ENCODE measurements at places on chromosomes 12 and 14.

GRCh38 chr12:118979763-118980406 lies 1.5 kb upstream of the SRRM4 start:
- peak; percentile 47 for DNase-seq

- DNase-seq = no peak
Measured at GRCh38 chr12:26736563-26737486, 96.2 kb downstream of the ITPR2 start.

GRCh38 chr12:19744705-19745218 lies 305.5 kb downstream of the AEBP2 start:
- no peak for DNase-seq

- no peak for DNase-seq
Measured at GRCh38 chr12:53014709-53015108, 8.5 kb downstream of the EIF4B start.

DNA sequence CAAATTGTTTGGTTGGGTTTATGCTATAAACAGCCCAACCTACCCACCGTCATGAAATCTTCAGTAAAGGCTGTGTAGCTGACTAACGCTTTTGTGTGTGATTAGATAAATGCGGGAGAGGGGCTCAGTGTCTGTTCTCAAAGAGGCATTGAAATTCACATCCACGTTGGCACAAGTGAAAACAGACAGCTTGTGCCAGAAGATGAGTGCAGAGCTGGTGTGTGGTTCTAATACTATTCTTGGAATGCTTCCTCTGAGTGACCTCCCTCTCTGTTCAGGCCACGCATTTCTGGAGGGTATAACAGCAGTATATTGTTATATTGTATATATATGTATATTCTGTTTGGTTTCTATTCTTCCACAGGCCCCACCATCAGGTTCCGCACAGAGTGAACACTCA lies 263.8 kb downstream of the APAF1 start:
- DNase-seq = no peak

DNA sequence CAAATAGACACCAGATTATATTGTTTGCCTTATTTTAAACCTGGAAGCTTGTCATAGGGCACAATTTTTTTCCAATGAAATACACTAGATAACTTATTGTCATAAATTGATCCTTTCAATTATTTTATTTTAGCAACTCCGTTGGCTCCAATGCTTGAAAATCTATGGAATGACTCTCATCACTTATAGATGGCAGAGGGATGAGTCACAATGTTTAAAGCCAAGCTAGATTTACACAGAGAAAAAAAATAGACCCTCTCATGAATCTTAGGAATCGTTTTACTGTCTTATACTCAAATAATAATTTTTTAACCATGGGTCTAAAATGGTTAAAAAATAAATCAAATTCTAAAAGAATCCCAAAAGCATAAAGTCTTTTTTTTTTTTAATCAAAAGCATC lies 1276.6 kb upstream of the FLRT2 start:
- DNase-seq = no peak

DNA sequence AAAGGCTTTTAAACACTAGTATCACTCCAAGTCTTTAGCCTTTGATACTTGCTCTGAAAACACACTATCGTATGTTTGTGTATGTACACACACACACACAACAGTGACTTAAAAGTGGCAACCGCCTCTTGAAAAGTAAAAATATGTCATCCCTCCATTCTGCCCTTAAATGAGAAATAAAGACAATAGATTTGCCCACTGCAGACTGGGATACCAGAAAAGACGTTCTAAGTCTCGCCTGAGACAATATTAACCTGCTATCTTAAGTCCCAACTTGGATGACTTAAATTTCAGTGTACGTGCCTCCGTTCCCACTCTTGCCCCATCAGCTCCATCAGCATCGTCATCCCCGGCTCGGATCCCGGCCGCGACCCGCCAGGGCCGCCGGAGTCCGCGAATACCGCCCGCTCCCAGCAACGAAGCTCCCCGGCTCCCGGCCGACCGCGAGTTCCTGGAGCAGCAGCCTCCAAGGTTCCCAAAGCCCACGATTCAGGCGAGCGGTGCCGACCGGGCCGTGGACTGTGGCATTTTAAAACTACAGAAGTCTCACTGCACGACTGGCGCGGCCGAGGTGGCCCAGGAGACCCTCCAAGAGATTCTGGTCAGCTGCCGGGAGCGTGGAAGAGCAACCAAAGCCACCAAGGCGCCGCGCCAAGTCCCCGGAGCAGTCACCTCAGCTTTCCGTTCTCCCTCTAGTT lies 2.8 kb upstream of the ARID2 start:
- DNase-seq = peak; percentile 36

GRCh38 chr14:22803687-22803974 lies 11.6 kb downstream of the SLC7A7 start:
- peak; percentile 57 for DNase-seq

DNA sequence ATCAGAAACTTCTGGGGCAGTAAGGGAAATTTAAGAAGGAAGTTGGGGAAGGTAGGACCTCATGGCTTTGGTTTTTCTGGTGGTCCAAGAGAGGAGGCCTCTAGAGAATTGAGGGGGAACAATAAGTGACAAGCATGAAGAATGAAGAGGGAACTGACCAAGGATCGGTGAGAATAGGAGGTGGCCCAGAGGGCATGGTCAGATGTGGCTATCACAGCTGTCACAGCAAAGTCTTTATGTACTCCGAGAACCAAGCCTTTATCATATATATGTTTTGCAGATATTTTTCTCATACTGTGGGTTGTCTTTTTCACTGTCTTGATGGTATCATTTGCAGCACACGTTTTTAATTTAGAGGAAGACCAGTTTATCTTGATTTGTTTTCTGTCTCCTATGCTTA lies 64.3 kb downstream of the PPP2R5C start:
- DNase-seq = no peak

- DNase-seq = no peak
Measured at GRCh38 chr12:253116-253831, 9.4 kb downstream of the SLC6A13 start.

- peak; percentile 63 for DNase-seq
Measured at GRCh38 chr14:69635981-69636639, 24.7 kb downstream of the SUSD6 start.

GRCh38 chr14:69591317-69591716 lies 16.6 kb upstream of the CCDC177 start:
- DNase-seq = no peak

DNA sequence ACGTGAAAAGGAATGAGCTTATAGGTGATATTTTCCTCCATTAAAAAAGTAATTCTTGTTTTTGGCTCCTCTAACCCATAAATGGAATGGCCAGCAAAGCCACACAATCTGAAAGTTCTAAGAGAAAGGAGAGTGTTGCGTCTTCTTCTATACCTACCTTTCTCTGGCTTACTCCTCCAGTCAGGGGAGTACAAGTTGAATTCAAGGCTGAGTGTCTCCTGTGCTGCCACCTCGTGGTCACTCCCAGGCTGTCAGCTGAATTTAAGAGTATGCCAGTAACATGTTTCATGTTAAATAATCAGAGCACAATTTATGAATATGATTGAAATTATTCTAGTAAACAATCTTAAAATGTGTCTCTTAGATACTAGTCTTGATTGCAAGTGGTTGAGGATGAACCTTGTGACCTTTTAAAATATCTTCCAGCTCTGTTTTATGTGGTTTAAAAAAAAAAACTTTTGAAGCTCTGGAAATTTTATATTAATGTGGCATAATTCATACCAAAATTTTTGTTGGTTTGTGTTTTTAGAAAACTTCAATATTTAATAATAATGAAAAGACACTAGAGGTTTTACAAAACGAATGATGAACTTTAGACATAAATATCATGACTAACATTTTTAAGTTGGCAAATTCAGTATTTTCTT lies 31.7 kb downstream of the PTHLH start:
- DNase-seq = peak; percentile 61

DNA sequence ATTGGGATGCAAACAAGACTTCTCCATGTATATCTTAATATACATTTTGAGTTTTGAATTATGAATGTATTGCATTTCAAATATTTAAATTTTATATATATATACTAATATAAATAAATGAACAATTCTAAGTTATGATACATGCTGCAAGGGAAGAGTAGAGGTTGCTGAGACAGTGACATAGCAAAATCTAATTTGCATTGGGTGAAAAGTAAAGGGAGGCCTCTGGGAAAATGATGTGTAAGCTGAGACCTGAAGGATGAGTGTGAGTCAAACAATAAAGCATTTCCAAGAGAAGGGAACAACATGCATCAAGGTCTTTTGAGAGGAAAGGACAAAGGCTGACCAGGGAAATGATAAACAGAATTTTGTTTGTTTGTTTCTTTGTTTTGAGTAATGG lies 62.9 kb upstream of the PTPRQ start:
- DNase-seq = no peak

DNA sequence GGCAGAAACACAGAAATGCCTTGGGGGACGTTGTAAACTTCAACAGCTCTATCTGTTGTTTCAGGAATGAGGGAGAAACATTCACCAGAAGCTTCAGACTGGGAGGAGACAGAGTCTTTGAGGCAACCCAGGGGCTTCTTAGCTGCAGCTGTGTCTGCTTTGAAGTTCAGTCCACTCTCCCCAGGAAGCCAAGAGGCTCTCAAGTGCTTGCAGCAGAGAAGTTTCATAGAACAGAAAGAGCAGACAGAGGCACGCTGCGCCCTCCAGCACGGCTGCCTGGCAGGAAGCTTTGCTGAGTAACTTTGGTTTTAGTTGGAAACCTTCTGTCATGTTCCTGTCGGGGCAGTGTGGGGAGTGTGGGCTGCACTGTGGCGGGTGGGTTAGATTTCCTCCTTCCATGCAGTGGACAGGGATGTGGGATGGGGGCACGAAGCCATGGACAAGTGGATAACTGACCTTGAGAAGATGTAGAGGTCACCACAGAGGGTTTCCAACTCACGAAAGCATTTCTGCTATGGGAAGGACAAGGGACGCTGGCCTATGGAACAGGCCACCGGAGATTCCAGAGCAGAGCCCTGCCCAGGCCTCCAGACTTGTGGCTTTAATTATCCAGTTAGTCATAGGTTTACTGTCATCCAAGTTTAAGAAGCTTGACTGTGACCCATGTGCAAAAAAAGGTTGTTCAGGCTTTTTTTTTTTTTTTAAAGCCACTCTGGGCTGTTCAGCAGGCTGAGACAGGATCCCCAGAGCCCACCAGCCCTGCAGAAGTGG lies 107.7 kb downstream of the ARF6 start:
- peak; percentile 93 for DNase-seq

GRCh38 chr14:22159099-22159498 lies 429.9 kb downstream of the DAD1 start:
- no peak for DNase-seq

DNA sequence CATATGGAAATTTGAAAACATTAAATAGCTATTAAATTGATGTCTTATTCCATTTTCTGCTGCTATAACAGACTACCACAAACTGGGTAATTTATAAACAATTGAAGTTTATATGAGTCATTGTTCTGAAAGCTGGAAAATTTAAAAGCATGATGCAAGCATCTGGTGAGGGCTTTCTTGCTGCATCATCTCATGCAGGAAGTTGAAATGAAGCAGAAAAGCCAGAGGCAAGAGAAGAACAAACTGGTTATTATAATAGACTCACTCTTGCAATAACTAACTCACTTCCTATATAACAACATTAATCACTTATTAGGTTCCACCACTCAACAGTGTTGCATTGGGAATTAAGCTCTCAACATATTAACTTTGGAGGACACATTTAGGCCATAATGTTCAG lies 1277.4 kb downstream of the LRFN5 start:
- no peak for DNase-seq

All from OCI-LY7 (cell line).